ENCODE measurements at places on chromosomes 5 and 9.

- no peak for DNase-seq
Observed at GRCh38 chr5:107700481-107700880, 29.7 kb upstream of the EFNA5 start.

DNA sequence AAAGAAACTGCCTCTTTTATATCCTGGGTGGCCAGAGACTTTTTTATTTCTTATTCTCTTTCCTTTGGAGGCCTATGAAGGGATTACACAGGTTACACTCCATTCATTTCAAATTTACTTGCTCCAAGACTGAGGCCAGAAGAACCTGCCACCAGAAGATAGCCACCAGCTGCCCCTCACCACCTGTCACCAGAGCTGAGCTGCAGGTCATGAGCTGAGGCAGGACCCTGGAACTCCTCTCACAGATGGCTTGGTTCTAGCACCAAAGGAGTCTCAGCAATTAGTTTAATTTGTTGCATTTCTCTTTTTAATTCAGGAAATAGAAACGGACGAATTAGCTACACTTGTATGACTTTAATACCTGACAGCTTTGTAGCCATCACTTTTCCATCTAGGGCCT lies 313.9 kb downstream of the SPOCK1 start:
- DNase-seq = no peak

- DNase-seq = no peak
Observed at GRCh38 chr5:170642776-170643436, 139.1 kb downstream of the KCNIP1 start.

GRCh38 chr9:34996181-34996904 lies 6.8 kb downstream of the DNAJB5 start:
- no peak for DNase-seq

GRCh38 chr9:100591139-100591538 lies 13.3 kb downstream of the CAVIN4 start:
- DNase-seq = no peak

- DNase-seq = no peak
Observed at GRCh38 chr9:91776409-91777291, 173.4 kb downstream of the ROR2 start.

DNA sequence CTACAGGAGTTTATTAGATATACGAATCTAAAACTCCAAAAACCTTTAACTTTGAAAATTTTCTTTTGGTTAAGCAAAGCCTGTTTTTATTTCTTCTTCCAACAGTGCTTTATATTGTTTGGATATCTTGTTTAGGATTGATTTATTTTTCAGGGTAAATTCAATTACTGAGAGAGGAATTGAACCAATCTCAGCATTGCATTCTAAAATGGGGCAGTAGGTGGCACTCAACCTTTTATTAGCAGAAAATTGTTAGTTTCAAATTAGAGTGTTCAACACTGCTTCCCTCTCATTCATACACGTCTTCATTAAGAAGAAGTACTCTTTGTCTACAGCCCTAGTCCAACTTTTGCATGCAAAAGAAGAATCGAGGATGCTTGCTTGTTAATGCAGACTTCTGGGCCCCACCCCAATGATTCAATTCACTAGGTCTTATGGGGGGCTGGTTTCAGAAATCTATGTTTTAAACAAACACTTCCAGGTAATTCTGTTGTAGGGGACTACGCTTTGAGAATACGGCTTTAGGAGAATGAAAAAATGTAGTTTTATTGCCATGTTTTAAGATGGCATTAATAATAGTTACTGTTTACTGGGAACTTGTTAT lies 26.6 kb downstream of the MRPL22 start:
- DNase-seq = no peak

DNA sequence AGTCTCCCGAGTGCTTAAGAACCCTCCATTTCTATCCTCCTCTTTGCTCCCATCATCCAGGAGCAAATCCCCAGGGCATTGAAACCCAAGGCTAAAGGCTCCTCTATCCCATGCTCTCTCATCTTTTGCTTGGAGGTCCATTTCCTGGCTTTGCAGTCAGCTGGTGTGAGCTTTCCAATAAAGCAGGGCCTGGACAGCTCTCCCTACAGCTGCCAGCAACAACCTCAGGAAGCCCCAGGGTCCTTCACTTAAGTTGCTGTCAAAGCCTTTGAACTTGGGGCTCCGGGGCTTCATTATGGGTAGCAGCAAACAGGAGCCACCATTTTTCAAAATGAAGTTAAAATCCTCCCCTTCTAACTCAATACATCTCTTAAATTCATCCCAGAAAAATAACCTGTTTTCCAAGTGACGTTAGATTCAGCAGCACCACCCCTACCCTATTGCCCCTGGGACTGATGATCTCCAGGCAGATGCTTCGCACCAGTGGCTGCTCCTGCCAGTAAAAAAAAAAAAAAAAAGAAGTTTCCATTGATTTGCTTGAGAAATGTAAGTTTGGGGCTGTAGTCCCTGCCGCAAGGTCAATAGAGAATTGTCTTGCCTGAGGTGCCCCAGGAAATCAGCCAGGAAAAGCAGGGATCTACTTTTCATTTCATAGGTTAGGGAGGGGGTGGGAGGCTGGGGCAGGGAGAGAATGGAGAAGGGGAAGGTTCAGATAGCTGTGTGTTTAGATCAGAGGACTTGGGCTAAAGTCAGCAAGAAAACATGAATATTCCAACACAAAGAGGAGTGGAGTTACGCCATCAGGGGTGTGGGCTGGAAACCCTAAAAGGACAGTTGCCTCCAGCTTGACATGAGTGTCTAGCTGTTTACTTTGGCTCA lies 83.8 kb upstream of the IL6ST start:
- no peak for DNase-seq

DNA sequence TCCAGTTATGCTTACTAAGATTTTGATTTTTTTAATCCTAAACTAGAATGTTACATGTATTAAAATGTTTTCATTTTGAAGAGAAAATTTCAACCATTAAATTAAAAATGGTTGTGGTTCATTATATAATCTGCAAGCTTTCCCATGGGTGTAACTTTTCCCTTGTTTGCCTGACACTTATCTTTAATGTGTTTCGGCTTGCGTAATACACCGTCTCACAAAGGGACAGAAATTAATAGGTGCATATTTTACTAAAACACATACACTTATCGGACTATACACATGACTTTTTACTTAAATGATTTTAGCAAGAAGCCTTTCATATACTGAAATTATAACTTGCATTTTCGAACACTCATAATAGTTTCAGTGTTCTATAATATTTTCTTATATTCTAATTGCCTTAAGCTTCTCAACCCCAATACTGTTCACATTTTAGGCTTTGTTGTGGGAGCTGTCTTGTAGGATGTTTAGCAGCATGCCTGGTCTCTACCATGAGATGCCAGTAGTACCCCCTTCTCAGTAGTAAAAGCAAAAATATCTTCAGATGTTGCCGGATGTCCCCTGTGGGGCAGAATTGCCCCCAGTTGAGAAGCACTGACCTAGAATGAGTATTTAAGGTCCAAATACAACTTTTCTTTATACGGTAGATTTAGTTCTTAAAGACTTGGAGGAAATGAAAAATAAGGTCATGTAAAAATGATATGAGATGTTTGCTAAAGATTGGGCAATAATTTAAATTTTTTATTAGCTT lies 28.6 kb downstream of the UGCG start:
- DNase-seq = no peak

DNA sequence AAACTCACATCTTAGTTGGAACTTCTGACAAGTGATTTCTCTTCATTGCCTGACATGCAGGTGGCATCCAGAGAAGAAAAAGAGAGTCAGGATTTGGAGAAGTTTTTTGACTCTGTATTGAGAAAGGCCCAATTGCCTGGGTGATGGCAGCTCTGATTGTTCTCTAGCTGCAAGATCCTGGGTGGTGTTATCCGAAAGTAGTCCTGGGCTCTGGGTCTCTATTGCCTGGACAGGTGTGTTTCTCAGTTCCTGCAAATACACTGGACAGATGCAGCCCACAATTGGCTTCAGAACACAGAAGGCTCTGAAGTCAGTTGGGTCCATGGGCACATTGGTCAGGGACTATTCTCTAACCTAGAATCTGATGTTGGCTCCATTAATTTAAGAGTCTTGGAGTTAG lies 67.4 kb downstream of the RGS3 start:
- no peak for DNase-seq

- no peak for DNase-seq
Observed at GRCh38 chr9:135229701-135230385, 142.4 kb downstream of the OLFM1 start.

GRCh38 chr9:115192280-115192679 lies 74.3 kb upstream of the TNC start:
- no peak for DNase-seq

- DNase-seq = no peak
Observed at GRCh38 chr9:133861692-133862091, 123.5 kb upstream of the SARDH start.

DNA sequence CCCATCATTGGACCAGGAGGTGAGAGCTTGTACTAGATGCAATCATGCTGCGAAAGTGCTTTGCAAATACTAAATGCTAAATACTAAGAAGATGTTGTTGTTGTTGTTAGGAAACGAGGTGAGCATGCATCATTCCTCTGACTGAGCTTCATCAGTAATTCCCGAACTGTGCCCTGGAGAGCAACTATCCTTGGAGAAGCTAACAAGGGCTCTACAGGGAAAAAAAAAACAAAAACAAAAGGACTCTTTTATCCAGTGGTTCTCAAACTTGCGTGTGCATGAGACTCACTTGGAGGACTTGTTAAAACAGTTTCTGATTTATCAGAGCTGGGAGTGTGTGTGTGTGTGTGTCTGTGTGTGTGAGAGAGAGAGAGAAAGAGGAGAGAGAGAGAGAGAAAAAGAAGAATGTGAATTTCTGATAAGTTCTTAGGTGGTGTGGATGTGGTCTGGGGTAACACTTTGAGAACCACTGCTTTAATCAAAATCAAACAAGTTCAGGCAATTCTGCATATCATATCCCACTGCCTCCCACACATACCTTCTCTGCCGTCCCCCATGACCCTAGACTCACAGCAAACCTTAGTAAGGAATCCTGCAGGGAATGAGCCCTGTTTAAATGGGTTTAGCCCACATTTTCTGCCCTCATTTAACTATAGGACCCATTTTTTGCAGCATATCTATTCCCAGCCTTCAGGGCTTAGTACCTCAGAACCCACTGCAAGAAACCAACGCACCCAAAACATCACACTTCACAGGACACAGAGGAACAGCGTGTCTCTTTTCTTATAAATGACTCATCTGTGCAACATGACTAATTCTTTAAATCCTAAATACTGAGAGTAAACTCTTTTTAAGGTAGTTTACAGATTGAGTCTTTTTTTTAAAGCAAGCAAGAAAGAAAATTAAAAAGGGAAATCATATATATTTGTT lies 48.9 kb downstream of the PDE6A start:
- no peak for DNase-seq

- no peak for DNase-seq
Observed at GRCh38 chr5:14267991-14268708, 125.0 kb downstream of the TRIO start.

GRCh38 chr9:133351526-133351907 lies 3.5 kb downstream of the RPL7A start:
- no peak for DNase-seq

DNA sequence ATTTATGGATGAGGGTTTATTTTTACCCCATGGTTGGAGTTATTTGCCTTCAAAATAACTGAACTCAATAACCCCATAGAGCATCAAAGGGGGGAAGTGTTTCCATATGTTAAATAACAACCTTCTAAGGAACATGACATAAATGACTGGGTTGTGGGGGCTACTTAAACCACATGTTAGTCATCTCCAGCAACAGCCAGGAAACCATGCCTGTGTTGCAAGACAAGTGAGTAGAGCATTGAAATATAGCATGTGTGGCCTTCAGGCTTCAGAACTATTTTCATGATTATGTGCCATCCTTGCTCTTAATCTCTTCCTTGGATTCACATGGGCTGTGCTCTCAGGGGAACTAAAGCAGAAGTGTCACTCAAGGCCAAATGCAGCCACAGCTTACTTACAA lies 431.2 kb downstream of the AGTPBP1 start:
- DNase-seq = no peak

DNA sequence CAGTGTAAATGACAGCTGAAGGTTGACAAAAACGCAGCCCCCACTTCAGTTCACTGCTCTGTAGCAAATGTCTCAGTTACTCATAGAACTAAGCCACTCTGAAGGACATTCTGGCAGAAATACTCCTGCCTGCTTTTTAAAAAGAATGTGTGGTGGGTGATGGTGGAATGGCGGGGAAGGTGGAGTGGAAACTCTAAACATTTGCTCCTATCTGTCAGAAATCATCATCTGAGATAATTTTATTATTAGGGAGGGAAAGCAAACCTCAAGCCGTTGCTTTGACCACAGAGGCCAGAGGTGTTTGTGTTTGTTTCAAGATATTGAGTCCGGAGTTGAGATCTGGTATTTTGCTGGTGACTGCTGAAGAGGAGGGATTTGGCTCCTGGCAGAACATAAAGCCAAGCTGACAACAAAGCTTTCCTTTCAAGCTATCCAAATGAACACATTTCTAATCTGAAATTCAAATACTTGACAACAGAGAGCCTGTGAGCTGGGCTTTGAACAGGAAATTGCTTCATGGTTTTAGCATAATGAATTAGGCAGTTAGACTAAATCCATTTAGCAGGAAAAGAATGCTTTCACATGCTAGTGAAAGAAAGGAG lies 362.7 kb downstream of the CSNK1G3 start:
- DNase-seq = no peak

DNA sequence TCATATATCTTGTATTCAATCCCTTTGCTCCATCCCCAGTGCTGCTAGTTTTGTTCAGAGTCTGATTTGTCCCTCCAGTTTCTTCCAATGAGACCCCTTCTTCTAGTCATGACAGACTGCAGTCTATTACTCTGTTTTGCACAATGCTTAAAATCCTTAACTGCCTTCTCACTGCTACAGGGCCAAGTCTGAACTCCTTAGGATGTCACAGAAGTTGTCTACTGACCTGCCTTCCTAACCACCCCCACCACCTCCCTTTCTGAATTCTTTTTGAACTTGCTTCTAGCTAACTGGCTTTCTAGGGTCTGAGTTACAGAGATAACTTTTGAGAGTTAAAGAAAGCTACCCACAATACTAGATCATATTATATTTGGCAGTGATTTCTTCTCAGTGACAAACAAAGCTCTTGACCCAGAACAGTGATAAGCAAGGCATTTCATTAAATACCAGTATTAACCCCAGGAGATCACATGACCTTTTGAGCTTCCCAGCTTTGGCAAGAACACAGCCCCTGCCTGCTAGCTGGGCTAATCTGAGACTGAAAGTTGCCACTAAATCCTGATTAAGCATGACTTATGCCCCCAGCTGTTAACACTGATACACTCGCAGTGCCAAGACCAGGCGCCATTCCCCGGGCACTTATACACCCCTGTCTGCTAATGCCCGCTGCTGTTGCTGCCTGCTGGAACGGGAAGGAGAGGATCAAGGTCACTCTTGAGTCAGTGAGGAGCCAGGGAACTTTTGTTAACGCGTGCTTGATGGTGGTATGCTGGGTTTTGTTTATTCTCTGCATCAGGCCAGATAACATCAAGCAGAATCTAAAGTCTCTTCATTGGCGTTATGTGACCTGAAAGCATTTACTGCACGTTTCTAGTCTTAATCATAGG lies 36.4 kb upstream of the ADAMTSL1 start:
- DNase-seq = no peak
